ENCODE measurements at places on chromosomes 6 and 20.
A peak's percentile ranks its signal among the peaks of the same experiment; 100 is the strongest.

DNA sequence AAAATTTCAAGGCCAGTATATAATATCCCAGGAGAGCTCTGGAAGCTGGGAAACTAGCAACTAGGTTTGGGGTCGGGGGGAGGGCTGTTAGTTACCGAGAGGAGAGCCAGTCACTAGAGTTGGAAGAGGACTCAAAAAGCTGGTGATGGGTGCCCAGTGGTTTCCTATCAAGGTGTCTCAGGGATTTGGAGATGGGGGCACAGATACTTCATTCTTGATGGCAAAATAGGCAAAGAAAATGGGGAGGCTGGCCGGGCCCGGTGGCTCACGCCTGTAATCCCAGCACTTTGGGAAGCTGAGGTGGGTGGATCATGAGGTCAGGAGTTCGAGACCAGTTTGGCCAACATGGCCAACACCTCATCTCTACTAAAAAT lies 805 bp downstream of the PHF1 start:
- DNase-seq: peak; percentile 51

- no peak for DNase-seq
Observed at GRCh38 chr20:51138576-51138975, 115.7 kb upstream of the KCNG1 start.

- no peak for DNase-seq
Observed at GRCh38 chr6:146887447-146888077, 288.8 kb downstream of the ADGB start.

DNA sequence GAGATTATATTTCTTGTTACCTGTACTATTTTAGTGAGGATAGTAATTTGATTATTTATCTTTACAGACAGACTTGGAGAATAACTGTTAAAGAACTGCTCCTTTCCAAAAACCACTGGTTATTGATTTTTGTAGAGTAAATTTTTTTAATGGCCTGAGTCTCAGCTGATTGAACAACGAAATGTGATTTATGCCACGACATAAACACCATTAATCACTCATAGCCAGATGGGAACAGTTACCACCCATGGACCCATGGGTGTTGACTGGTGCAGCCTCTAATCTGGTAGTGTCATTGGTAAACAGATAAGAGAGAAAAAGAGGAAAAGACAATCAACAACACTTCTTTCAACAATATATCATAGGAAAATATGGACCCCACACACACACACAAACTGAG lies 101.4 kb upstream of the BEND6 start:
- DNase-seq: no peak

GRCh38 chr6:23420659-23421350 lies 705.2 kb upstream of the NRSN1 start:
- no peak for DNase-seq

- DNase-seq: no peak
Observed at GRCh38 chr20:23569570-23569969, 1.3 kb upstream of the CST9L start.

DNA sequence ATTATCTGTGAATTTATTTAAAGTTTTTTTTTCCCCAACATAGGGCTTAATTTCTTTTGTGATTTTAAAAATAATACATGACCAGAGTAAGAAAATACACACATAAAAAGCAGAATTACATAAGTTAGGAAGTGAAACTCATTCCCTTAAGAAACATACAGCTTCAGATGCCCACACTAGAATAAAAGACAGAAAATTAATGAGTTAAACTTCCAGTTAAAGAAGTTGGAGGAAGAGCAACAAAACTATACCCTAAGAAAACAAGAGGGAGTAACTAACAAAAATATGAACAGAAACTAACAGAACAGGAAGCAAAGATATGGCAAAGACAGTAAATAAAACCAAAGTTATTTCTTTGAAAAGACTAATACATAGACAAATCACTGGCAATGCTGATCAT lies 107.6 kb upstream of the CEP85L start:
- no peak for DNase-seq

DNA sequence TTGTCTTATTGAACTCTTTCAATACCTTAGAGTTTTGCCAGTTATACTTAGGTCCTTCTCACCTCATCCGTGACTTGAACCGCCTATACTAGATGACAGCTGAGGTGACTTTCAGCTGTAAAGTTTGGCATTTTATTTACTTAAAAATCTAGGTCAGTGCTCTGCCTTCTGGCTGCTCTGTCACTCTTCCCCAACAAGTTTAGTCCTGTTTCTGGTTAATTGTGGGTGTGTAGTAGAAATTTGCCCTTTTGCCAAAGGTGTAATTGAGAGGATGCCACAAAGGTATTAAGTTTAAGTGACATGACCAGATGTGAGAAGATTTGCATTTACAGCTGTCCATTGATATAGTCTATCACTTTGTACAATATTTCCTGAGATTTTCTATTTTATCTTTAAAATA lies 106.2 kb downstream of the FARS2 start:
- DNase-seq: no peak

GRCh38 chr20:1491281-1491840 lies at the start of gene SIRPB2:
Gene SIRPB2 (minus strand): TSS chr20:1491420. CDS start chr20:1491359, 61 bp downstream.
- no peak for DNase-seq

- no peak for DNase-seq
Observed at GRCh38 chr6:29071831-29072723, 15.0 kb downstream of the OR2B3 start.

DNA sequence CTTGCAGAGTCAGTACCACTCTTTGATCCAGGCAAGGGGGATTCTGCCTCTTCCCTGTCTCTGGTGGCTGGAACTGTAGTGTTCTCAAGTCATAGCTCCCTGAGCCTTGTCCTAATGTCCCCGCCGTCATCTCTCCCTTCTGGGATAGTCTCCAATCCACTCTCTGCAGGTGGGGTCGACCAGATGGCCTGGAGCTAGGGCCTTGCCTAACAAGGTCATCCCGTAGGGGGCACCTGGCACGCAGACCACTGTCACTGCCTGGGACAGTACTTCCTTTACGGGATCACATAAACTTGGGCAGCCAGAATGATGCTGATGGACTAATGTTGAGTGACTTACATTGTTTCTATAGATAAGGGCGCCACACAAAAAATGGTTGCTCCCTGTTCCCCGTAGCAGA lies 118.9 kb upstream of the SLC22A23 start:
- DNase-seq: no peak

DNA sequence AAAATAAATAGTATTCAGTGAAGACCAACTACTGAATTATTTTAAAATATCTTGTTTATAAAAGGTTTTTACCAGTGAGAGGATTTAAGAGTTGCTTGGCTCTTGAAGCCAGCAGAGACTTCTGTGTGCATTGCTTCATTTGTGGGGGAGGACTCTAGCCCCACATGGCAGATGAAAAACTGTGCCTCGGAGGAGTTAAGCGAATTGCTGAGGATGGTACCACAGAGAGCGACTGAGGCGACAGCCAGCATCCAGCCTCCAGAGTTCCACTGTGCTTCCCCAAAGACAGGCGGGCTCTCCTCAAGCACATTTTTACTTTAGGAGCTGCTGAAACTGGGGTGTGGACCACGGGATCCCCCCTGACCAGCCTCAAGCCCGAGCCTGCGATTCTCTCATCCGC lies 80.7 kb downstream of the THBS2 start:
- DNase-seq: no peak

DNA sequence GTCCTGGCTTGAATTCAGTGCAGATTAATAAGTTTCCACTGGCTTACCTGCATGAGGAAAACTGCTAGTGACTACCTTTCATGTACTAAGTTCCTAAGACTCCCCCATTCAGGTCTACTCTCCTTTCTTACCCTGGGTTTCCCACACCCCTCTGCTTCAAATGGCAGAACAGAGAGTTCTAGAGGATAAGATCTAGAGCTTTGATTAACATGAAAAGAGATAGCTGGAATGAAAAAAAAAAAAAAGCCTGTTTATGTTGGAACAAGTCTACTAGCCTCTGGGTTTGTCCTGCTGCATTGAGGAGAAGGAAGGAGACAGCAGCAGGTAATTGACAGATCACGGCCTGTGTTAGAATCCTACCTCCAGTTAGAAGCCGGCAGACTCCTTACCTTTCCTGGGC lies 201.4 kb upstream of the SOX4 start:
- no peak for DNase-seq

GRCh38 chr20:52829111-52829510 lies 143.0 kb upstream of the TSHZ2 start:
- no peak for DNase-seq

- DNase-seq: no peak
Observed at GRCh38 chr6:23329086-23329485, 759.7 kb downstream of the HDGFL1 start.

DNA sequence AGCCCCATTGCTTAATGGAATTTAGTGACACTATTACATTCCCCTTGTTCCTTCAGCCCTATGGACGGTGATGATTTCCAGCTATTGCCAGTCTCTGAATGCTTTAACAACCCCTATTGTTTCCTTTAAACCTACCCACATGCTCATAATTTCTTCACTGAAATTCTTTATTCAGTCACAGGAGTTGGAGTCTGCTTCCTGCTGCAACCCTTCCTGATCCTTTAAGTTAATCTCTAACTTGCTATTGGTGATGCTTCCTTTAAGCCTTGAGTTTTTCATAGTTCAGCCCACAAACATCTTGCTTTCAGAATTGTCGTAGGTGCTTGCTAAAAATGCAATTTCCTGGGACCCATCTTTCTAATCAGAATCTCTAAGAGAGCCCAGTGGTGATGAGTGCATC lies 66.3 kb upstream of the TNFAIP3 start:
- no peak for DNase-seq

- DNase-seq: no peak
Observed at GRCh38 chr6:30497714-30498113, 8.4 kb downstream of the HLA-E start.

DNA sequence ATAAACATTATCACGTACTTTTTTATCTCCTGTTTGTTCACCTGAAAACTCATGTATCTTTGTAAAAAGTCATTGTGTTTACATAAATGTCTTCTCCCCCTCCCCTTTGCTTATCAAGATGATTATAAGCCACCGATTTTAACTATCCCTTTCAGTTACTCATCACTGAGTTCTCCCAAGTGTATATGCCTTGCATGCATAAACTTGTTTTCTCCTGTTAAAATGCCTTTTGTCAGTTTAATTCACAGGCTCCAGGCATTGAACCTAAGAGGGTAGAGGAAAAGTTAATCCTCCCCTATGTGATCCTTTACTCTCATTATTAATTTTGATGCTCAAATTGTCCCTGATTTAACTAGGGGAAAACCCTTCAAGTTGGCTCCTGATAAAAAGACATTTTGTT lies 24.2 kb downstream of the ANKEF1 start:
- DNase-seq: no peak

GRCh38 chr6:8029243-8029870 lies 34.8 kb downstream of the BLOC1S5 start:
- no peak for DNase-seq

GRCh38 chr6:836276-836853 lies 143.4 kb upstream of the EXOC2 start:
- no peak for DNase-seq

- DNase-seq: no peak
Observed at GRCh38 chr20:58634521-58635278, 16.4 kb upstream of the STX16 start.

Data from stimulated activated effector memory CD8-positive, alpha-beta T cell treated with anti-CD3 and anti-CD28 coated beads, Interleukin-12 subunit alpha, Interleukin-12 subunit beta, amount 100 ng/mL, for 72 hours (primary cell).